MV-4-11 (cell line): ENCODE measurements at places on chromosomes 13 and 19.
A peak's percentile ranks its signal among the peaks of the same experiment; 100 is the strongest.

DNA sequence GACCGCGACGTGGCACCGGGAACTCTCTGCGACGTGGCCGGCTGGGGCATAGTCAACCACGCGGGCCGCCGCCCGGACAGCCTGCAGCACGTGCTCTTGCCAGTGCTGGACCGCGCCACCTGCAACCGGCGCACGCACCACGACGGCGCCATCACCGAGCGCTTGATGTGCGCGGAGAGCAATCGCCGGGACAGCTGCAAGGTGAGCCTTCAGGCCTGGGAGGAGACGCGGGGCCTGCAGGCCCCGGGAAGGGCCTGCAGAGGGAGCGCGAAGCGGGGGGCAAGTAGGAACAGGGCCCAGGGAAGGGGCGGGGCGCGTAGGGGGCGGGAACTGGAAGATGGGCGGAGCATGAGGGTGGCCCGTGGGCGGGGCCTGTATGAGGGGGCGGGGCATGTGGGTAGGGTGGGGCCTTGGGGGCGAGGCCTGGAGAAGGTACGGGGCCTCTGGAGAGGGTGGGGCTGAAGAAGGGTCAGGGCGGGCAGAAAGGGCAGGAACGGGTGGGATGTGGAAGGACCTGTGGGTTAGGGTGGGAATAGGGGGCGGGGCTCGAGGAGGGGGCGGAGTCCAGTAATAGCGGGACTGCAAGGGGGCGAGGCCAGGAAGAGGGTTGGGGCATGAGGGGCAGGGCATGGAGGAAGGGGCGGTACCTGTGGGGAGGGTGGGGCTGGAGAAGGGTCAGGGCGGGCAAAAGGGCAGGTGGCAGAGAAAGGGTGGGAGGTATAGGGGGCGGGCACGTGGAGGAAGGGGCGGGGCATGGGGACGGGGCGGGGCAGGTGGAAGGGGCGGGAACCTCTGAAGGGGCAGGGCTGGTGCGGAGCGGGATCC, 2.5 kb downstream of the CFD start:
- DNase-seq: peak; percentile 78

DNA sequence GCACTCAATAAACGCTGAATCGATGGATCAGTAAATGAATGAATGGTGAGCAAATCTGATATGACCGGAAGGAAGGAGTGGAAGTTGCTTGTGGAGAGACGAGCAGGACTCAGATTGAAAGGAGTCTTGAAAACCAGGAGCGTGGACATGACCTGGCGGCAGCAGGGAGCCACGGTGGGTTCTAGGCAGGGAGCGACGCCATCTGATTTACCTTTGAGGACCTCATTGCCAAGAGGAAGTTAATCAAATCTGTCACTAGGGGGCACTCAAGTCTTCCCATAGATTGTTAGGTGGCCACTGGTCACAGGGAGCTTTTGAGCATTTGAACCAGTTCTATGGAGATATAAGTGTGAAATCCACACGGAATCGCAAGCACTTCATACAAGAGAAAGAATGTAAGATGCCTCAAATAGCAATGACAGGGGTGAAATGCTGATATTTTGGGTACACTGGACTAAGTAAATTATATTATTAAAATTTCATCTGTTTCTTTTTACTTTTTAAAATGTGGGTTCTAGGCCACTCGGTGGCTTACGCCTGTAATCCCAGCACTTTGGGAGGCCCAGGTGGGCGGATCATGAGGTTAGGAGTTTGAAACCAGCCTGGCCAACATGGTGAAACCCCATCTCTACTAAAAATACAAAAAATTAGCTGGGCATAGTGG, 9.2 kb upstream of the FBN3 start:
- peak; percentile 81 for DNase-seq

DNA sequence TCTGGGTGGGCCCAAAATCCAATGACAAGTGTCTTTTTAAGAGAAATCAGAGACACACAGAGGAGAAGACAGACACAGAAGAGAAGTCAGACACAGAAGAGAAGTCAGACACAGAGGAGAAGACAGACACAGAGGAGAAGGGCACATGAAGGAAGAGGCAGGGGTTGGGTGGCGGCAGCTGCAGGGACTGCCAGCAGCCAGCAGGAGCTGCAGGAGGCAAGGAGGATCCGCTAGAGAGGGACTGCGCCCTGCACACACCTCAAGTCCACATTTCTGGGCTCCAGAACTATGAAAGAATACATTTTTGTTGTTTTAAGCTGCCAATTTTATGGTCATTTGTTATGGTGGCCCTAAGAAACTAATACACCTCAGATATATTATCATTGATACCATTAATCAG, 140.6 kb downstream of the ZIC5 start:
- no peak for DNase-seq

- no peak for DNase-seq
Measured at GRCh38 chr13:42063105-42063504, 14.7 kb downstream of the DGKH start.

GRCh38 chr19:48186015-48186414, 15.5 kb downstream of the ZSWIM9 start:
- no peak for DNase-seq

- DNase-seq: no peak
Measured at GRCh38 chr13:70170689-70171088, 62.4 kb upstream of the KLHL1 start.

DNA sequence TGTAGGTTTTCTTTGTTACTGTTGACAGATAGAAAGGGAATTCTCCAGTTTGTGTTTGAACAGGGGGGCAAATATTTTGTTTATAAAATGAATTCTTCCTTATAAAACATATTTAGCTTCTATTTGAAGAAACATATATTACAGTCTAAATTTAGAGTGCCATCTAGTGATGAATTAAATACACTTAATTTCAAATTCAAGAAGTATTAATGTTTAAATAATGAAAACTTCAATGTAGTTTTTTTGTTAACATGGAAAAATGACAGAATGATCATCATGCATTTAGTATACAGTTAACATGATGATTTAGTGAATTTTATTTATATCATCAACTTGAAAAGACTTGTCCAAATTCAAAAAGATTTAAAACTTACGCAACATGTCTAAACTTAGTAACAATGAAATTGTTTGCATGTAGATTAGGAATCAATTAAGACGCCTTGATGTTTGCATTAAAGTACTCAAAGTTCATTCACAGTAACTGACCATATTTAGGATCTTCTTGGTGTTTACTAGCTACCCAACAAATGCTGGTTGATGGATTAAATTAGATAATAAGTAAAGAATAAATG, 765.9 kb upstream of the SLITRK1 start:
- no peak for DNase-seq

GRCh38 chr19:38387550-38388348, at the start of gene GGN:
Gene GGN, minus strand, starts transcription at chr19:38388034. Its CDS starts 773 bp downstream, at chr19:38387261.
- peak; percentile 67 for DNase-seq
